Activated B cell treated with CpG ODN at 0.5 μM for 24 hours (primary cell): ENCODE measurements at places on chromosomes 7 and 10. TPM values are rescaled to one million over a fixed set of nuclear protein-coding genes. Genes with fewer than 3 reads are reported as not detected.
A peak's percentile ranks its signal among the peaks of the same experiment; 100 is the strongest.

Gene COL26A1
- total RNA-seq = not detected in 2 replicates

GRCh38 chr10:52442576-52442975 lies 128.5 kb downstream of the DKK1 start:
- peaks cover 2% of the 10 kb centered on the region for H3K4me1 ChIP-seq
- no peaks in the 10 kb centered on the region for H3K36me3 ChIP-seq
- DNase-seq = no peak
- H3K27me3 ChIP-seq = no peaks in the 10 kb centered on the region

Gene SFMBT2
- 18.7 and 19.2 TPM in 2 replicates for total RNA-seq

GRCh38 chr7:95686109-95686508 lies 86.2 kb upstream of the DYNC1I1 start:
- DNase-seq = no peak
- H3K4me3 ChIP-seq = no peak overlapping the region
- no peaks in the 10 kb centered on the region for H3K27me3 ChIP-seq

Gene SPRN
- not detected in 2 replicates for total RNA-seq

DNA sequence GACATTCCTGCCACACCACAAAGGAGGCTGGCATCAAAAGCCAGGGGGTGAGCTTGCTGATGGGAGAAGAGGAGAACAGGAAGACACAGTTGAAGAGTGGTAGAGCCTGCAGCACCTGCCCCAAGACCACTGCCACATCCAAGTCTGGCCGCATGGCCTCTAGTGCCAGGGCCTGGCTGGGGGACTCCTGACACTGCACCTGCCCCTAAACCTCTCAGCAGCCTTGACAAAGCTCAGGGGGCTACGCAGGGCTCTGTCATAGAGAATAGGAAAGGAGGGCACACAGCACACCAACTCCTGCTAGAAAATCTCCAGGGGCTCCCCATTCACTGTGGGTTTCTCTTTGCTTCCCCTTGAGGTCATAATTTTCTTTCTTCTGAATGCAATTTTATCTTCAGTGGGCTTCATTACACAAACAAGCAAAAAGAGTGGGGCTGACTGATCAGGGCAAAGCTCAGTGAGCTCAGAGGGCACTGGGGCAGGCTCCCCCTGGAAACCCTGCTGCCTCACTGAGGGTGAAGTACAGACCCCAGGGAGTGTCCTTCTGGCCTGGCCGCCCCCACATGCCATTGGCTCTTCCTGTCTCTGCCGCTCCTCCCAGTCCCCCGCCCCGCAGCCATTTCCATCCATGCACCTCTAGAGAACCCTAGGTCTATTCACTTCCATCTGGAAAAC lies 37.2 kb downstream of the VOPP1 start:
- H3K36me3 ChIP-seq = peaks cover 61% of the 10 kb centered on the region
- H3K4me3 ChIP-seq = peak overlapping the region; percentile 85
- no peaks in the 10 kb centered on the region for H3K27me3 ChIP-seq
- peak overlapping the region; percentile 98 for H3K27ac ChIP-seq
- DNase-seq = no peak
- peaks cover 99% of the 10 kb centered on the region for H3K4me1 ChIP-seq

DNA sequence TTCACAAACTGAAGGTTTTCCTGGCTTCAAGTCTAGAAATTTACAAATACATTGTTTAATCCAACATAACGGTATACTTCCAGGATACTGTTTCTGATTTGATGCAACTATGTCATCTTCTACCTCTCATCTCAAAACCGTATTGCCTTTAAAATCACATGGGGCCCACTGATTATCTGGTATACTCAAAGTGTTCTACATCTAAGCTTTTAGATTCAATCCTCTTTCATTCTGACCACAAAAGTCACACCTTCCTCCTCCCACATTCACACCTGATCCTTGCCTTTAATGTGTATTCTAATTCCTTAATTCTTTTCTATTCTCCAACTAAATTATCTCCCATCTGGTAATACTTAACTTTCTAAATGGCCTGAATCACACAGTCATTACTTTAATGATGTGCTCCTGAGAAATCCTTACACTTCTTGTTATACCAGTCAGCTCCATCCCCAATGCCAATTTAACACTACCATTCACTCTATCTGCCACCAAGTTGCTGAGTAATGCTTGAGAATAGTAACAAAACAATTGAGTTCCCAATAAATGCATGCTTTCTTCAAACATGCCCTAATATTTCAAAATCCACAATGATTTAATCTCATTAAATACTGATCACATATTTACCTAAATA lies 13.0 kb downstream of the ATAD1 start:
- no peak overlapping the region for H3K27ac ChIP-seq
- no peaks in the 10 kb centered on the region for H3K27me3 ChIP-seq
- no peak for DNase-seq

DNA sequence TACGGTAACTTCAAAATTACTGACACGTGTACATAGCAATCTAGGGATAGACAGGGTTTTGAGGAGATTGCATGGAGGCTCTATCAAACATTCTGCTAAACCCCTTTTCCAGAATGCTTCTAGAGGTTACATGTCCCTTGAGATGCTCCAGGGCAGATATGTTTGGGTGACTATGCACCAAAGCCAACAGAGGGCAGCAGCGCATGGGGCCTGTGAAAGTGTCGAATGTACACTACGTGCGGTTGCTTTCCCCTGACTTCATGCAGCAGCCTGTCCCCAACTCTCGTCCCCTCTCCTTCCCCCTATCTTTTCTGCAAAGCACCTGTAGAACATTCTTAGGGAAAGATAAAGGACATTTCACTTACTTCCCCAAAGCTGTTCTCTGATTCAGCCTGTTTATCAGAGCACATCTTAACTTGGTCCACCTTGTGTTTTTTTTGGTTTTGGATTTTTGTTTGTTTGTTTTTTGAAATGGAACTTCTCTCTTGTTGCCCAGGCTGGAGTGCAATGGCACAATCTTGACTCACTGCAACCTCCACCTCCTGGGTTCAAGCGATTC lies 90.2 kb downstream of the UBE3C start:
- DNase-seq = no peak
- H3K4me1 ChIP-seq = peaks cover 3% of the 10 kb centered on the region
- H3K36me3 ChIP-seq = peaks cover 69% of the 10 kb centered on the region
- no peak overlapping the region for H3K27ac ChIP-seq
- no peak overlapping the region for H3K4me3 ChIP-seq

Gene ABCA13
- total RNA-seq = not detected in 2 replicates

DNA sequence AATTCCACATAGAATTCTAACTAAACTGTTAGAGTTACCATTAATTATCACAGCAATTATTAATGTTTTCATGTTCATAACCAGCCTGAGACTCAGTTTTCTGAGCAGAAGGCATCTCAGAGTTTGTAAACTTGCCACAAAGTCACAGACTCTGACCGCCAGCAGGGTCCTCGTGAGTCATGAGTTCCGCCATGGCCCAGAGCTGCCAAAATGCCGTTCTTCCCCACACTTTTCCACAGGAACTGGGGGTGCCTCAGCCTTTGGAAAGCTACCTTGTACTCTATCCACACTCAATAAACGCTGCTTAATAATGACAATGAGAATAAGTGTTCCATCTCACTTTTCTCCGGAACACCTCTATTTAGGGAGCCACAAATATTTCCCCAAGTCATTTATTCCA lies 22.1 kb upstream of the INHBA start:
- DNase-seq = no peak
- no peak overlapping the region for H3K4me3 ChIP-seq
- no peaks in the 10 kb centered on the region for H3K36me3 ChIP-seq
- H3K4me1 ChIP-seq = peaks cover 6% of the 10 kb centered on the region
- no peak overlapping the region for H3K27ac ChIP-seq
- peaks cover 9% of the 10 kb centered on the region for H3K27me3 ChIP-seq

DNA sequence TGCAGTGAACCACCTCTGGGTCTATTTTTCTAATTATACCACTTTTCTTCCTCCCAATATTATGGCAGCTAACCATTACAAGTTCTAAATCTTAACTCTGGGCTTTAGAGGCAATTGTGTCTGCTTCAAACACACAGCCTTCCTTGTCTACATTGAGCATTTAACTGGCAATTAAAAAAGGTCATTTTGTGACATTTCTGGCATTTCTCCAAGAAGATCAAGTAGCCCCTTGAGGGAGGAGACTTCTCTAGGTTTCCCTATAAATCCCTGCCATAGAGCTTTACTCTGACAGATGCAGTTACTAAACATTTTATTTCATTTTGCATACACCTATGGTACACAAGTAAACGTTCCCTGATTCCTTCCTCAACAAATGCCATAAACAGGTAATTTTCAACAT lies 33.4 kb upstream of the FAM133B start:
- H3K4me1 ChIP-seq = peaks cover 26% of the 10 kb centered on the region
- H3K27ac ChIP-seq = no peak overlapping the region
- no peak overlapping the region for H3K4me3 ChIP-seq
- peaks cover 12% of the 10 kb centered on the region for H3K36me3 ChIP-seq
- no peaks in the 10 kb centered on the region for H3K27me3 ChIP-seq
- no peak for DNase-seq

Gene NUDT1
- total RNA-seq = 38.0 and 42.6 TPM in 2 replicates

Gene PLXDC2
- total RNA-seq = 0.16 and 0.20 TPM in 2 replicates

GRCh38 chr7:41316410-41316809 lies 386.5 kb downstream of the INHBA start:
- H3K27ac ChIP-seq = no peak overlapping the region
- no peak for DNase-seq
- H3K4me1 ChIP-seq = no peaks in the 10 kb centered on the region
- no peak overlapping the region for H3K4me3 ChIP-seq
- no peaks in the 10 kb centered on the region for H3K27me3 ChIP-seq

Gene SLC13A4
- not detected in 2 replicates for total RNA-seq

Gene APBB1IP
- total RNA-seq = 79.1 and 85.5 TPM in 2 replicates

- H3K4me3 ChIP-seq = no peak overlapping the region
- DNase-seq = no peak
- H3K36me3 ChIP-seq = no peaks in the 10 kb centered on the region
- peaks cover 7% of the 10 kb centered on the region for H3K27me3 ChIP-seq
- H3K27ac ChIP-seq = no peak overlapping the region
Observed at GRCh38 chr10:77380191-77380590, 257.4 kb downstream of the KCNMA1 start.

DNA sequence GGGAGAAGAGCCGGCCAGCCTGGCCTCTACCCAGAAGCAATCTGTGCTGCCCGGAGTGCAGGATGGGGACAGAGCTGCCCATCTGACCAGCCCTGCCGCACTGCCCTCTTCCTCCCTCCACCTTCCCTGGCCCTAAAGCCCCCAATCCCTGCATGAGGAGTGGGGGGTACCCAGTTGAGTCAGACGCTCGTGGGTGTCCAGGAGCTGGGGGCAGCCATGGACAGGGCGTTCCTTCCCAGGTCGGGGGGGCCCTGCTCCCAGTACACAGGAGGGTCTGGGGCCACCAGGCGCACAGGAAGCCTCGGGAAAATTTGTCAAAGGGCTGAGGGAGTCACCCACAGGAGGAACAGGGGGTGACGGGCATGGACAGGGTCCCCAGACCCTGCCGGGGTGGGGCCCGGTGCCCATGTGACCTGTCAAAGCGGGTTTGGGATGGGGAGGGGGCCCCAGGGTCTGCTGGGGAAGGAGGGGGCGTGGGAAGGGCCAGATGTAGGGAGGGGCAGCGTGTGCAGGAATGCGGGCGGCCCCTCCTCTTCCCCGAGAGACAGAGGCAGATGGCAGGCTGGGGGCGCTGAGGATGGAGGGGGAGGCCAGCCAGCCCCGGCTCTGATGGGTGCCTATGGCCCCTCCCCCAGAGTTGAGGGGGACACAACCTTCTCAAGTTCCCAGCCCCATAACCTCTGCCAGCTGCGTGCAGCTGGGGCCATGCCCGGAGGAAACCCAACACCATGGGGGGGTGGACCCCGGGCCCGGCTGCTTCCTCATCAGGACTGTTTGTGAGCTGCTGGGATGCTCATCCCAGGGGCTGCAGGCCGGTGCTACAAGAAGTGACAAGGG lies 21.5 kb upstream of the GRIFIN start:
- DNase-seq = no peak
- H3K27ac ChIP-seq = no peak overlapping the region
- no peaks in the 10 kb centered on the region for H3K36me3 ChIP-seq
- H3K27me3 ChIP-seq = peaks cover 8% of the 10 kb centered on the region
- peaks cover 5% of the 10 kb centered on the region for H3K4me1 ChIP-seq
